Stimulated activated CD4-positive, alpha-beta T cell treated with anti-CD3 and anti-CD28 coated beads, Interleukin-15, amount 100 ng/mL, for 24 hours (primary cell): ENCODE measurements at places on chromosomes 12 and 14.

DNA sequence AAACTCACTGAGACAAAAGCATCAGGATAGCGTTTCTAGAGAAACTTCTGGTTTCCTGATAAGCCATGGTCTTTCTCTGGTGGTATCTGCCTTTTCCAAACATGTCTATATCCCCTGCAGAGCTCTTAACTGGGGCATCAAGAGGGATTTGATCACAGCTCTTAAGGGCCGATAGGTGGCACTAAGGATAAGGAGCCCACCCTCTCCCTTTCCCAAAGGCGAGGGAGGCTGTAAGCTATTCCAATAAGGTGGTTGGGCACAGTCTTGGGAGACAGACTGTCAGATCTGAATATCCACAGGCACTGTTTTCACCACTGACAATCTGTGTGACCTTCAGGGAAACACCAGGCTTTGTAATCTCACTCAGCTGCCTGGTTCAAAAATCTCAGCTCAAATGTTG, 206.0 kb downstream of the ADGRD1 start:
- DNase-seq: no peak

- DNase-seq: no peak
These were observed 61.7 kb upstream of the RFLNA start for GRCh38 chr12:124233041-124233796.

- DNase-seq: no peak
These were observed 56.5 kb upstream of the C14orf180 start for GRCh38 chr14:104522926-104523545.

GRCh38 chr14:69012256-69012953, 33.3 kb upstream of the ACTN1 start:
- DNase-seq: no peak
